Central memory CD4-positive, alpha-beta T cell (primary cell): ENCODE measurements at places on chromosomes 4 and X.
A peak's percentile ranks its signal among the peaks of the same experiment; 100 is the strongest.

DNA sequence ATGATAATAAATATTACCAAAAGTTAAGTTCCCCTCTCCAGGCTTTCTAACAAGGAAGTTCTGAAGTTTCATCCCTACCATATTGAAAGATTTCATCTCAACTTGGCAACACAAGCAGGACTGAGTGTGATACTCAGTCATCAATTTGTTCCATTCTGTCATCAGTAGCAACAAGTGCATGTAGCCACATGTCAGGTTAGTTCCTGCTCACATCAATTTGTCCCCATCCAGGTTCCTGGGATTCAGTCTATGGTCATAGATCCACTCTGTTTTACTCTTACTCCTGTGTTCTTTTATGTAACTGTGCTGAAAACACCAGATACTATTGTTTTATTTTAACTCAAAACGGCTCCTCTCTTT, 22.2 kb downstream of the SMPX start:
- DNase-seq: no peak

GRCh38 chr4:101253121-101253520, 94.2 kb downstream of the PPP3CA start:
- DNase-seq: no peak

- DNase-seq: no peak
These were observed 432.7 kb upstream of the PABPC4L start for GRCh38 chr4:134634301-134634700.

GRCh38 chr4:55336138-55337034, 9.7 kb upstream of the SRD5A3 start:
- no peak for DNase-seq

DNA sequence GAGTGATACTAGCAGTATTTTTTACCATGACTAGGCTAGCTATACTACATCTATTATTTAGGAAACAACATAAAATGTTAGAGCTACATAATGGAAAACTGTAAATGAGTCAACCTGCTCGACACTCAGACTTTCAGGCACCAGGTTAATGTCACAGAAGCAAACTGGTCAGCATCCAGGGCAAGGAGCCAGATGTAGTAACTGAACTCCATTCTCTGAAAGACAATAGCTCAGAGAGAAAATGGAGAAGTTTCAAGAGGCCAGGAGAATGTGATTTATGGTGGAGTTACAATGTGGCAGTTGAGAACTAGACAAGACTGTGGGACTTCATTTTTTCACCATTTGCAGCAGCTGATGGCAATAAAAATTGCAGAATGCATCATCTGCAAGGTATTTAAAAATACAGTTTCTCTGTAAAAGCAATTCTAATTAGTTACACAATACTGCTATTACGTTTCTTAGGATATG, 342.7 kb upstream of the PABPC4L start:
- no peak for DNase-seq

DNA sequence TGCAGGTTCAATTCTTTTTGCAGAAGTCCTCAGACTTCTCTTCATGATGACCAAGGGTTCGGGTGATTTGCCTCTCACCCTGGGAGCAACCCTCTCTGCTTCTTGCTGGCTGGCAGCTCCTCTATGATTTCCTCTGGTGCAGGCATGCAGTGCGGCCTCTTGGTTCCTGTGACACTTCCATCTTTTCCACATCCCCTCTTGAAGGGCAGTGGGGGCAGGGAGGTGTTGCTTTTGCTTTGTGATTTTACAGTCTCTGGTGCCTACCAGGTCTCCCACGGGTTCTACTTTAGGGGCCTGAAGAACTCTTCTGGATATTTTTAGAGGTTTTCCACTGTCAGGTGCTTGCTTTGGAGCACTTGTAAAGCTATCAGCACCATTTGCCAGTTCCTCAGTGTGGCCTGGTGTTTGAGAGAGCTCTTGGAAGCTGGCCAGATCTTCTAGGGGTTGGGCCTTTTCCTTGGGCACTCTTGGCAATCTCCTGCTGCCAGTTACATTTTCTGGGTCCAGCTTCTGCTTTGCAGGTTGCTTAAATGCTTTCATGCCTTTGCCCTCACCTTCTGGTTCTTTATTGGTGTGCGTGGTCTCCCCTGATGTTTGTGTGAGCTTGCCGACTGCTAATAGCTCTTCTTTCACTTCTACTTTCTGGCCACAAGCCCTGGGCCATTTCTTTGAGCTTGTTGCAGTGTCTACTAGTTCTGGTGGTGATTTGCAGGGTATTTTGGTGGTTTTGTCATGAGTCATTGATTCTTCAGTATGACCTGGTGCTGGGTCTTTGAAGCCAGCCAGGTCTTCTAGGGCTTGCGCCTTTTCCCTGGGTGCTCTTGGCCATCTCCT, 11.5 kb upstream of the CHST7 start:
- no peak for DNase-seq

DNA sequence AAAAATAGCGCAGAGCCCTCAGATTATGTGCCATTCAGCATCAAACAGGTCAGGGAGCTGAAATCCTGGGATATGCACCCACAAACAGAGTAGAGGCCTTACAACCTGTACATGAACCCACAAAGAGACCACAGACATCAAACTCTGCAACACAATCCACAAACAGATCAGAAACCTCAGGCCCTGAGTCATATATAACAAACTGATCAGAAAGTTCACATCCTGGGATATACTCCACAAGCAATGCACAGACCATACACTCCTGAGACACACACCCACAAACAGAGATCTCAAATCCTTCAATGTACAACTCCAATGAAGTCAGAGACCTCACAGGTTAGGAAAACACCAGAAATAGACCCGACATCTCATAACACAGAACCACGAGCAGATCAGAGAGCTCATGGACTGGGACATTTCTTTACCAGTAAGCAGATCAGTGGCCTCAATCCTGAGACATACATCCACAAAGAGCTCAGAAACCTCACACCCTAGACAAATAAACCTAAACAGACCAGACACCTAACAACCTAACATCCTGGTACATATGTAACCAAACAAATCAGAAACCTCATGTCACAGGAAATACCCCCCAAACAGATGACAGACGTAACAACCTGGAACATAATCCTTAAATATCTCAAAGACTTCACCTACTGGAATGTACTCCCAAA, 24.2 kb downstream of the SUV39H1 start:
- DNase-seq: peak; percentile 35

- peak; percentile 89 for DNase-seq
These were observed 29.2 kb downstream of the HTT-AS start for GRCh38 chr4:3044870-3045819.

DNA sequence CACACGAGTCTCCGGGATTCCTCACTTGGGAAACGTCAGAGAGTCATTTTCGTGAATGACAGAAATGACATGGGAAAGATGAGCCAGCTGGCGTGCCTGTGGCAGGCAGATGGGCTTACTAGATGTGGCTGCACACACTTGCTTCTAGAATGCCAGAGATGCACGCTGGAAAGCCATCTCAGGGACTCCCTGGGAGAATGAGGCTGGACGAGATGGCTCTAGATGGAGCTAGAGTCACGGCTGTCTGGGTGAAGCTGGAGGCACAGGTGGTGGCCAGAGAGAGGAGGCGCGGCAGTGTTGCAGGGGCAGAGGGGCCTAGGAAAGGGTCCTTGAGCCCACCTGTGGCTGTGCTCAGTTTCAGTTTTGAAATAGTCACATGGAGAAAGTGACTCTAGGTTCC, 26.0 kb downstream of the TKTL1 start:
- no peak for DNase-seq

DNA sequence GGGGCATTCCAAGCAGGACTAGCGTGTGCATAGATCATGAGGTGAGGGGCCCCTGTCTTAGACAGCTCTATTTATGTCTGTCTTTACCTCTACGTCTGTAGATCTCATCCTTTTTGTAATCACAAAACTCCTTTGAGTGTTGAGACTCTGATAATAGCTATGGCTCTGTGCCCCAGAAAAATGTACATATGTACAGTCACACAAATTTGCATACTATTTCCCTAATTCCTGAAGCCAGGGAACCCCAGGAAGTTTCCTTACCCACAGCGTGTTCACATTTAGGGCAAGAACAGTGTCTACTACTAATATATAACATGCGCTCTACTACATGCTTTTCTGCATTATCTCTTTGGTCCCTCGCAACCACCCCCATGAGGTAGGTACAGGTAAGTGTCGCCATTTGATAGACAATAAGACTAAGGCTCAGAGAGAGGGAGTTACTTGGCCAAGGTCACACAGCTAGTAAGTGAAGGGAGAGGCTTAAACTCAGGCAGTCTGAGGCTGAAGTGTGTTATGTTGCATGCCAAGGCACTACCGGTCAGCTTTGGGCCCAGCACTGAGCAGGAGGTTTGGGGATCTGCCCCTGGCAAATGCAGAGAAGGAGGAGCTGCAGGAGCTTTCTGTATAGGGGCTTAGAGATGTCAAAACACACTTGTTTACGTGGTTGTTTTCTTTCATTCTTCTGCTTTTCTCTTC, 21.0 kb upstream of the CITED1 start:
- DNase-seq: no peak

- no peak for DNase-seq
These were observed 38.0 kb upstream of the COX7B2 start for GRCh38 chr4:46946919-46947536.

GRCh38 chr4:62414563-62414962, 1214.4 kb downstream of the ADGRL3 start:
- DNase-seq: no peak

DNA sequence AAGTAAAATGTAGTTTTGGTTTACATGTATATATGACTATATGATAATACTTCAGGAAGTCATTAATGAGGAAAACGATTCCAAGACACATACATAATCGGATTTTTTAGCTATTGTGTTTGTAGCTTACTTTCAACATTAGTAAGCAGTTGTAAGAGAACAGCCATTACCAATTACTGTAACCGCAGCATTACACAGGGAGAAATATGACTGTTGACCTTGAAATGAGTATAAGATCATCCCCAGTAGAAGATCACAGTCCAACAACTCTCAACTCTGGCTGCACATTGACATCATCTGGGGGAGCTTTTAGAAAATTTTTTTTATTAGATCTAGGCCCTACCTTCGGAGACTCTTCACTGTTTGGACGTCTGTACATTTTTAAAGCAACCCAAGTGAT, 762.0 kb upstream of the MAGEB2 start:
- no peak for DNase-seq

GRCh38 chrX:109344678-109345077, 137.2 kb downstream of the GUCY2F start:
- DNase-seq: no peak
